ENCODE measurements at places on chromosomes 7 and 10.

DNA sequence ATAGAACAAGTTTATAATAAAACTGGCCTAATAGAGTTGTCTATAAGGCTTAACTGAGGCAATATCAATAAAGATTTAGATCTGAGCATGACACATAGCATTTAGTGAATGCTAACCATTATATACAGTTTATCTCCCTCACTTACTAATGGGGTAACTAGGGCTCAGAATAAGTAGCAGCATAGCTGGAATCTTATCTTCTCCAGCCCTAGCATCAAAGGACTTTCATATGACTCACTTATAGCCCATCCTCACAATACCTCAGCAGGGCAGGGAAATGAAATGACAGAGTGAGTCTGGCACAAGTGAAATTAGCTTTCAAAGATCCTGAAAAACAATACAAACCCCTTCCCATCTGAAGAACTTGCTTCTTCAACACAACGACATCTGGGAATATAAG lies 362.9 kb downstream of the KIF20B start:
- no peak for DNase-seq

DNA sequence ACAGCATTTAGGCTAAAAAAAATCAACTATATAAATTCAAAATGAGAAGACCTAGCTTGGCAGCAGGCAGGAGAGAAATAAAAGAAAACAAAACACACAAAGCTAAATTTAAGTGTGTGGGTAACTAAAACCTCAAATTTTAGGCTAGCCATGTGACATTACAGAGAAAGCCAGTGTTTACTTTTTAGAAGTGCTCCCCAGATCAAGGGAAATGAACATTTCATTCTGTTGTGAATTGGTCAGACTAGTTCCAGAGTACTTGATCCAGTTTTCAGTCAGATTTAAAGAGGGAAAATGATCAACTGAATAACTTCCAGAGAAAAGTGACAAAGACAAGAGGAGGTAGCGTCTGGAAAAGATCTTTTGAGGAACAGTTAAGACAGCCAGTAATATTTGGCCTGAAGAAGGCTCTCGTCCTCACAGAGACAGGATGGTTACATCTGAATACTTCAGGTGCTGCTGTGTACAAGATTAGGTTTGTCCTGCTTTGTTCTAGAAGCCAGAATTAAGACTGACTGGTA lies 563.4 kb downstream of the KCNMA1 start:
- DNase-seq, result no peak

DNA sequence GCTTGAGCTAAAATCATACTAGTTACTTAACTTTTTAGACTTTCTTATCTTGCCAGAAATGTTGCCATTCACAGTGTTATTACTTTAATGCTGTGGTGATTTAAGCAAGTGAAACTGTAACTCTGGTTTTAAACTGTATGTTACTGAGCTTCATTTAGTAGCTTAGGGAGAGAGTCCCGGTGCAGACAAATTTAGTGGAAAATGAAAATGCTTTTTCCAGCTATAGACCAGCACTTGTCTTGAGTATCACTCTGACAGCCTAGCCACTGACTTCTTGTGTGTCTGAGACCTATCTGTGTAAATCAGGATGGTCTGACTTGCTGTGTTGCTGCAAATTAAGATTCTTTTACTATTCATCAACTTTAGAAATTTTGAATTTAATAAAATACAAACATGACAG lies 200.8 kb downstream of the CACNB2 start:
- no peak for DNase-seq

- DNase-seq, result no peak
Observed at GRCh38 chr10:69364232-69364940, 52.3 kb downstream of the TACR2 start.

- no peak for DNase-seq
Observed at GRCh38 chr10:107813451-107814162, 649.1 kb upstream of the SORCS1 start.

DNA sequence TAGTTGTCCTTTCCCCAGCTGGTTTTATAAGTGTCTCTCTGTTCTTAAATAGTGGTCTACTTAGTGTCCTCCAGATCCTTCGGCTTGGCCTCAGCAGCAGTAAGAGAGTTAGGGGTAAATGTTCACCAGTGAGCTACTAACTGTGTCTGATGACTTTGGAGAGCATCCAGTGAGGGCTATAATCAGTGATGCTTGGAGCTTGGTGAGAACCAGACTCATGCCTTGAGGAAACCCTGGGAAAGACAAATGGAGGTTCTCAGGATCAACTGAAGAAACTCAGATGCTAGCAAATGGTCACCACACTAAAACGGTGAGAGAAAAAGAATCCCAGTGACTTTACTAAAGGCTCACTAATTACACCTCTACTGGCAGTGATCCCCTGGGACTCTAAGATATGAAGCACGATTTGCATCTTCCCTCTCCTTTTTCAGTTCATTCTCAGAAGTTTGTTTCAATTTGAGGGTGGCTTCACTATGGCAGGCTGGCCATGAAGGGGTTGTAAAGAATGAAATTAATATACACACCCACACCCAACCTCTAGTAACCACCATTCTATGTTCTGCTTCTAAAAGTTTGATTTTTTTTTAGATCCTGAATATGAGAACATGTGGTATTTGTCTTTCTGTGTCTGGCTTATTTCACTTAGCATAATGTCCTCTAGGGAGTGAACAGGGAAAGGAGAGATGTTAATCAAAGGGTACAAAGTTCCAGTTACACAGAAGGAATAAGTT lies 177.9 kb downstream of the PDE1C start:
- no peak for DNase-seq

- no peak for DNase-seq
Observed at GRCh38 chr7:157425137-157425731, 88.4 kb downstream of the DNAJB6 start.

DNA sequence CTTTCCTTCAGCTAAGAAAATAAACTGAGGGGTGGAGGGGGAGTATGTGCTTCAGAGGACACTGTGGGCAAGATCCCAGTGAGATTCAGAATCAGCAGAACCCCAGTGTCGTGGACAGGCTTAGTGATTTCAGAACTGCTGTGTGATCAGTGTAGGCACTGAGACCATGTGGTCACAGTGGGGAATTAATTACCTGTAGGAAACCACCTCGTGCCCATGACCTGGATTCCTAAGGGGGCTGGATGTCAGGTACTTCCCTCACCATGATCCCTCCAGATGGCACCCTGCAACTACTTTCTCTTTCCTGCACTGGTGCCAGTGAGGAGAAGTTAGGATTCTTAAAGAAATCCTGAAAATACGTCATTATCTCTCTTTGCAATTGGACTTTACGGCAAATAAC lies 64.4 kb downstream of the HBP1 start:
- no peak for DNase-seq

DNA sequence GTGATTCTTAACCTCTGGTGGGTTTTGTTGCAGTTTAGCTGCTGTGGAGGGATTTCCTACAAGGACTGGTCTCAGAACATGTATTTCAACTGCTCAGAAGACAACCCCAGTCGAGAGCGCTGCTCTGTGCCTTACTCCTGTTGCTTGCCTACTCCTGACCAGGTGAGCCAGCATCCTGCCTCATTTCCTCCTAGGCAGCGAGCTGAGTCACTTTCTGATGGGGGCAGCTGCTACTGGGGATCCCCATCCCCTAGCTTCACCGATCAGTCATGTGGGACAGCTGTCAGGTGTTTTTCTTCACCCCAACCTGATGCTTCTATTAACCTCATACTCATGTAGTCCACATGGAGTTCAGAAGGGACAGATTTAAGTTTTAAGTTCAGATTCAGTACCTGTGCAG lies 21.7 kb upstream of the SMO start:
- DNase-seq, result no peak

- DNase-seq, result no peak
Observed at GRCh38 chr7:19133886-19134285, 11.3 kb downstream of the FERD3L start.

- DNase-seq, result no peak
Observed at GRCh38 chr7:118747473-118747872, 523.0 kb downstream of the ANKRD7 start.

All from transverse colon (tissue), 4 donors.